ENCODE measurements at places on chromosomes 11 and 22.

DNA sequence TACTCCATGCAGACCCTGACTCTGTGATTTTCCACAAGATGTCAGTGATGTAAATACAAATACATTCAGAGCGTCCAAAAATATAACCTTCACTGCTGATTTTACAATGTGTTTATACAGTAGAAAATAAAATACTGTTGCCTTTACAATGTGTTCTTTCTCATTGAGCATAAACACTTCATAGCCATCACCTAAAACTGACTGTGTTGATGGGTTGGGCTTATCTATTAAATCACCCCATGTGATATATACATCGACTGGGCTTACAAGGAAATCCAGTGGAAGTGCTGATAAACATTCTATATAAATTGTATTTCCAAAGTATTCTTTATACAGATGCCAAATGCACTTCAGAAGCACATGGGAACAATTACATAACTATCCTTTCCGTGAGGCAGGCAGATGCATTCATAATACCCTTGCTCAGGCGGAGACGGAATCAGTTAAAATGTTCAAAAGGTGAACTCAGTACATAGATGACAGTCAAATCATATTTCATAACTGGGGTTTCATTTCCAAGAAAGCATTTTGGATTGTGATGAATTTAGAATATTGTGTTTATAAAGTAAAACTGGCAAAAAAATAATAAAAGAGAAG is 27.7 kb downstream of the DDI1 start:
- DNase-seq = no peak

- DNase-seq = no peak
These were observed 114.2 kb downstream of the CACNA1I start for GRCh38 chr22:39684702-39685281.

- DNase-seq = peak; percentile 22
These were observed at the start of gene TRPM5 for GRCh38 chr11:2443881-2444820. Gene TRPM5, minus strand, starts transcription at chr11:2444514. Its CDS starts 21,478 bp downstream, at chr11:2423036.

DNA sequence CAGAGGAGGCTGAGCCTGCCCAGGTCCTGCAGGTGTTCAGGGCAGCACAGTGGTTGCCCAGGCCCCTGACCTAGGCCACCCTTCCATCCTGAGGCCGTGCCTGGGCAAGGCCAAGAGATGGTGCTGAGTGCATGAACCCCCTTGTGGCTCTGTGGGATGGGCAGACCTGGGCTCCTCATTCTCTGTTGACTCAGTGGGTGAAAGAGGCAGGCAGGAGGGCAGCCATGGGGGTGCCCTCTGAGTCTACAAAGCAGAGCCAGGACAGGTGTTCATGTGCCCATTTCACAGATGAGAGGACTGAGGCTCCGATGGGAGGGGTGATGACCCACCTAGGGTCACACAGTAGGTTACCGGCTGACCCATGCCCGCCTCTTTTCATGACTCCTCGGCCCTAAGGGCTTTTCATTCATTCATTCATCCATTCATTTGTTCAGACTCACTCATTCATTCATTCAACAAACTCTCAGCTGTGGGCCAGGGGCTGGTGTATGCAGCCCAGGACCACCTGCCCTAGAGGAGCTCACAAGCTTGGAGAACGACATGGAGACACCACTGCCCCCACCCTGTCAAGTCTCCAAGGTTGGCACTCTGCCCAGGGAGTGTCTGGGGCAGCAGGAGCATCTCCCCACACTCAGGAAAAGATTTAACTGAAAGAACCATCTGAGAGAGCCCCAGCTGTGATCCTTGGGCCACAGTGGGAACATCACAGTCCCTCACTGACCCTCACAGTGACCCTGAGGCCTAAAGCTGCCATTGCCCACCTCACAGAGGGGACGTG is 40.5 kb downstream of the IGLL5 start:
- DNase-seq = no peak

DNA sequence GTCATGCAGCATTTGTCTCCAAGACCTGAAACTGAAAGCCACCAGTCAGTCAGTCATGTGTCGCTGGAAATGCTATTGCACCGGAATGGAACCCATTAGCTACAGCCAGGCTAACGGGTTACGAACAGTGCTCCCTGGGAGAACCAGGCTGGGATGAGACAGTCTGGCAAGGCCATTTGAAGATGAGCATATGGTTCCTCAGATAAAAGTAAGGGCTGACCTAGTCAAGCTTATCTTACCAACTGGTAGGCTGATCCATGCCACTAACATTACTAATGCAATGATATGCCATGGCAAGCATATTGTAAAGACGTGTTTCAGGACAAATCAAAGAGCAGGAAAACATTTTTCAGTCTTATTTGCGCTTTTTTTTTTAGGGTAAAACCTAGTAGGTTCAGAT is 28.4 kb downstream of the NAP1L4 start:
- no peak for DNase-seq

- no peak for DNase-seq
These were observed 8.8 kb downstream of the H19 start for GRCh38 chr11:1988667-1989317.

- DNase-seq = peak; percentile 95
These were observed at the start of gene KCTD17 for GRCh38 chr22:37051391-37052385. Gene KCTD17, plus strand, starts transcription at chr22:37051742. Its CDS starts 19 bp downstream, at chr22:37051761.

- DNase-seq = no peak
These were observed 1089.1 kb upstream of the RAG2 start for GRCh38 chr11:37687130-37687529.

DNA sequence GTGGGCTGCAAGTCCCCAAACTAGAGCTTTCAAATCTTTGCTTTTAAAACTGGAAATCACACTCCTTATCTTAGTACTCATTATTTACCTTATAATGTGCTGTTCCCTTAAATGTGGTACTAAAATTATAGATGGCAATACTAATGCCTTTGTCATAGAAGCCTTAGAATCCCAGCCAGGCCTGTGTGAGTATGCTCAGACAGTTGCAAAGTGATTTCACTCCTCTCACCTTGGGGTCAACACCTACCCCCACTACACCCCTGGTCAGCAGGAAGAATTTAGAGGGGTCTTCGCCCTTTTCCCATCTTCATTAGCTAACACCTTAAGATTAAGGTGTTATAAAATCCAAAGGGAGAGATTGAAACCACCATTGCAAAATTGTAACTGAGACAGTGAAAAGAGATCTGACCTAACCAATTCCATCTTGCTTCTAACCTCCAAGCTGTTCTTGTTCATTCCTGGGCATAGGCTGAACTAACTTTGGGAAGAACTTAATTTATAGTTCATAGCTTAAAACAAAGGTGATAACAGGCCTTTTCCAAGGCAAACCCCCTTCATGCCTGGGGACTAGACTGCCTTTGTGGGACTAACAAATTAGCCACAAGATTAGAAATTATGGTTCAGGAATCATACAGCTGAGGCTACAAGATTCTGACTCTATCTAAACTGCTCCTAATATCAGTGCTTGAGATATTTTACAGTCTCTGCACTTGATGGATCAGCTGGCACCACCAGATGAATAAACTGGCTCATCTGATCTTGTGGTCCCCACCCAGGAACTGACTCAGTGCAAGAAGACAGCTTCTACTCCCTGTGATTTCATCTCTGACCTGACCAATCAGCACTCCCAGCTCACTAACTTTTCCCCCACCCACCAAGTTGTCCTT is 10.4 kb upstream of the MRPL17 start:
- DNase-seq = no peak

DNA sequence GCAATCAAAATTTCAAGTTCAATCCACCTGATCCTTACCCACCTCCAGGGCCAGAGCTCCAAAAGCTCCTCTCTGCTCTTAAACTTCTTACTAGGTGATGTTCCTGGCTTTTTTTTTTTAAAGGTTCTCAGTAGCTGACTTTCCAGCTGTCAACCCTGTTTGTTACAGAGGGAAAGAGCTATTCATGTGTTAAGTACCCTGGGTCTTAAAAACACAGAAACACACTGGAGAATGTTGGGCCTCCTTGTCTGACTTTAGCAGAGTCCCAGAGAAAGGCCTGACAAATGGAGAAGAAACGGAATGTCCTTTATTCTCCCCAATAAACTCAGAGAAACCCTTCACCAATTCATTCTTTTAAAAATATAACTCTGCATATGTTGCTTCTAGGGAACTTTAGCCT is 3.2 kb downstream of the LRRC4C start:
- DNase-seq = no peak

- no peak for DNase-seq
These were observed 30.7 kb upstream of the RBX1 start for GRCh38 chr22:40920526-40920925.

- no peak for DNase-seq
These were observed 14.2 kb downstream of the MCAT start for GRCh38 chr22:43128928-43129424.

DNA sequence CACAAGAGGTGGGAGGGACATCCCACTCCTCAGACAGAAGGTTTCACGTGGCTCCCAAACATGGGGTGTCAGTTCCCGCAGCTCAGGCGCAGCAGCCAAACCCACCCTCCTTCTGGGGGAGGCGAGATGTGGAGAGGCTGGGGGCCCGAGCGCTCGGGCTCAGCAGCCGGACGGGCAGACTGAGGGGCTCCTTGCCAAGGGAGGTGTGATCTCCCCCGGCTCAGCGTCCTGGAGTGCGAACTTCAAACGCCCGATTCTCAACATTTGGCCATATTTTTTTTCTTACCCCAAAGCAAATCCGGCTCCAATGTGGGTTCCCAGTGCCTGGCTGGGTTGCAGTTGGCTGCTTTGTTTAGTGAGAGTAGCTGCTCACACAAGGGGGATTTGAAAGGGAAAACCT is 477.9 kb downstream of the MN1 start:
- no peak for DNase-seq

DNA sequence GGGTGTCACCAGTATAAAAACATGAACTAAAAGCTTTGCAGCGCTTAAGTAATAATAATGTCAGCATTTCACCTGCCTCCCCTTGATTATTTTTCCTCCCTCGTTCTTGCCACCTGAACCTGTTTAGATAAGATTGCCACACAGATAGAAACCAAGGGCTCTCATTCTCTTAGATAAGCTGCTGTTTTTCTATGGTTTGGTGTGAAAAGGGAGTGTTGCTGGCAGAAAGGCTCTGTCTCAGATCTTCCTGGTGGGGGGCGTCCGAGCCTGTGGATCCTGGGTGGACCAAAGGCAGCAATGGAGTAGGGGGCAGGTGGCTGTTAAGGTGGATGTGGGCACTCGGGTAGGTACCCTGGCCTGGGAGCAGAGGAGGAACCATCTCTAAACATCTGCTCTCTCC is 147.5 kb downstream of the ST3GAL4 start:
- DNase-seq = no peak

- DNase-seq = peak; percentile 47
These were observed at the start of gene A4GALT for GRCh38 chr22:42720263-42721044. Gene A4GALT, minus strand, starts transcription at chr22:42720870. Its CDS starts 26,919 bp downstream, at chr22:42693951.

- peak; percentile 100 for DNase-seq
These were observed 16.3 kb downstream of the CRYBB2 start for GRCh38 chr22:25235547-25236290.

DNA sequence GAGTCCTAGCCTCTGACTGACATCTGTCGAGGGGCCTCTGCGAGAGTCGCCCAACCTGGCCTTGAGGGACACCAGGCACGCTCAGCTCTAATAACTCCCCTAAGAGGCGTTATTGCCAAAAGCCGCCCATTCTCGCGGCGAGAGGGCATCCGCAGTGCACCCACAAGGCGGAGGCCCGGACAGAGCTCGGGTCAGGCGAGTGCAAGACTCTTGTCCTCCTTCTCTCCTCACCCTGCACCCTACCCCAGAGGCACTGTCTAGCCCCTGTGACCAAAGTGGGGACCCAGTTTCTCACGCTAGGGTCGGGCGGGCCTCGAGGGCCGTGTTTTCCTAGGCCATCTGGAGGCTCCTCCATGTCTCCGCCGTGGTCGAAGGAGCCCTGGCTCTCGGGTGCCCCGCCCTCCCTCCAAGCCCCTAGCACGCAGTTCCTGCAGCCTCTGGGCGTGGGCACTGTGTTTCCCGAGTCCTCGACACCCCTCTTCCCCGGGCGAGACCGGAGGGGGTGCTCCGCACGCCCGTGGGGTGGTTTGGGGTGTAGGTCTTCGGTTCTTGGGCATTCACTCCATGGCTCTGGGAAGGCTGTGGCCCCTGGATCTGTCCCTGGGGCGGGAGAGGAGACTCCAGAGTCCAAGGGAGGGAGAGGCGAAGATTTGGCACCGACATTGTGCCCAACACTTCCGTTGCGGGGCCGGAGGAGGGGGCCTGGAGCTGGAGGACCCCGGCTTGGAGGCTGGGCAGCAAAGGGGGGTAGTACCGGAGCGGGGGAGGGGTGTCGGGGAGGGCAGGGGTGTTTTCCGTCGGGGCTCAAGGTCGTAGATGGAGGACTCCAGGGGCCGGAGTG is 1.0 kb downstream of the CHRM4 start:
- no peak for DNase-seq

- DNase-seq = no peak
These were observed 1.4 kb downstream of the FGF4 start for GRCh38 chr11:69773626-69774353.

DNA sequence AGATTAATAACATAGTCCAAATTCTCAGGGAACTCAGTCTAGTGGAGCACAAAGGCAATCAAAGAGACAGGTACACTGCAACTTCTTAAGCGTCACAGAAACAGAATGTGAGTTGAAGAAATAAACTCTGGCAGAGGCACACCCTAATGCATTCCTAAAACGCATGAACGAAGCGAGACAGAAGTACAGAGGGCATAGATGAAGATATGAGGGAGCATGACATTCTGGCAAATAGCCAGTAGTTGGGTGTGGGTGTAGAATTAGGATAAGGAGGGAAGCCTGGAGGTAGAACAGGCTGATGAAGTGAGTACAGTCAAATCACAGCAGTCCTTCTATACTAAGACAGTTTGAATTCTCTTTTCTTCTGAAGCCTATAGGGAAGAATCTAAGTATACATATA is 838.7 kb upstream of the API5 start:
- no peak for DNase-seq

DNA sequence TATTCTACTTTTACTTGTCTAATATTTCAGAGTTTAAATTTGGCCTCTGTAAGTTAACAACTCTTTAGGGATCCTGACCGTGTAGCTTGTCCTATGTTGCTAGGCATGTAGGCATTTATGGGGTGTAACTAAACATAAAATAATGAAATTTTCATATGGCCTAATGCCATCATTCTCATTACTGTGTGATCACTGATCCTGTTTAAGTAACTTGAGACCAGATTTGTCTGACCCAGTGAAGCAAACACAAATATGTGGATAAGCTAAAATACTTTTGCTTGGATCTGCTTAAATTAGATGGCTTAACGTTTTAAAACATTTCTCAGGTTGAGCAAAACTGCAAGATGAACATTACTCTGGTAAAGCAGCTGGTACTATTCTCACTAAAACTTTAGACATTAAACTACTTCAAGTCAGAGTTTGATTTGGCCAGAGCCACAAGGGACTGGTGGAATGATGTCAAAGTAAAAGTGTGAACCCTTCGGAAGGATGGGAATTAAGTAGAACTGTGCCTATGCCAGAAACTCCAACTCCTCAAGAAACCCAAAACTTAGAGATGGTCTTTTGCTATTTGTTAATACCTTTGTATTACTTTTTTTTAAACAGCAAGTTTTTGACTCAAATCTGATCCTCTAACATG is 12.5 kb downstream of the QSER1 start:
- no peak for DNase-seq

GRCh38 chr11:48077251-48077650 is 96.9 kb downstream of the PTPRJ start:
- no peak for DNase-seq

GRCh38 chr11:8739309-8739793 is 56.8 kb downstream of the RPL27A start:
- DNase-seq = no peak
